ENCODE measurements at places on chromosomes 3 and 15.
A peak's percentile ranks its signal among the peaks of the same experiment; 100 is the strongest.

DNA sequence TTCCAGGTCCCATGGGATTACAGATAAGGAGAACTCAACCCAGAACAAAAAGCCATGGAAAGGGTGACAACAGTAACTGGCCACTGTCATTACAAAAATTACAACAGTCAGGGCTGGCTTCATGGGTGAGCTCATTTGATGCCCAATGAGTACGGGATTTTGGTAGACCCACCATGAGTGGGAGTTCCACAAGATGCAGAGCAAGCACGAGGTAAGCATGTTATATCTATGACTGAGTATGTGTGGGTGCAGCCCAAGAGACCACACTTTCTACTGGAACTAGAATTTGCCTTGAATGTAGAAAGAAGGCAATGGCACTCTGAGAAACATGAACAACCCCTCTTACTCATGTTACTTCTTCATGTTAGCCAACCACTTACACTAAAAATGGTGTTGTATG, 83.3 kb downstream of the IGF2BP2 start:
- no peak for DNase-seq

- DNase-seq: no peak
Measured at GRCh38 chr15:36472672-36473071, 106.8 kb upstream of the CDIN1 start.

- no peak for DNase-seq
Measured at GRCh38 chr15:84079885-84080777, 155.4 kb upstream of the GOLGA6L4 start.

DNA sequence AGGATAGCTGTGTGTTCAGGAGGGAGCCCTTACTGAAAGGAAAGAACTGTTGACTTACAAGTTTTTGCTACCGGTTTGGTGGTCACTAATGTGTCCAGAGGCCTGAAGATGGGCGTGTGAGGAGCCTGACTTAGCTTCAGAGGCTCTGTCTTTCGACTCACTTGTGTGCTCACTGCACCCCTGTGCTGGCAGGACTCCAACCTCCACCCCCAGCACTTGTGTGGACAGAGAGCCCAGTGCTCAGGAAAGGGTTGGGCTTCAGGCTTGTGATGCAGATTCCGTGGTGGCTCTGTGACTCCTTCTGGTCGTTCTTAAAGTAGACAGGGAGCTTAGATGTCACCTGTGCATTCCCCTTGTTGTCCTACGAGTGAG, 100.9 kb downstream of the PGPEP1L start:
- no peak for DNase-seq

DNA sequence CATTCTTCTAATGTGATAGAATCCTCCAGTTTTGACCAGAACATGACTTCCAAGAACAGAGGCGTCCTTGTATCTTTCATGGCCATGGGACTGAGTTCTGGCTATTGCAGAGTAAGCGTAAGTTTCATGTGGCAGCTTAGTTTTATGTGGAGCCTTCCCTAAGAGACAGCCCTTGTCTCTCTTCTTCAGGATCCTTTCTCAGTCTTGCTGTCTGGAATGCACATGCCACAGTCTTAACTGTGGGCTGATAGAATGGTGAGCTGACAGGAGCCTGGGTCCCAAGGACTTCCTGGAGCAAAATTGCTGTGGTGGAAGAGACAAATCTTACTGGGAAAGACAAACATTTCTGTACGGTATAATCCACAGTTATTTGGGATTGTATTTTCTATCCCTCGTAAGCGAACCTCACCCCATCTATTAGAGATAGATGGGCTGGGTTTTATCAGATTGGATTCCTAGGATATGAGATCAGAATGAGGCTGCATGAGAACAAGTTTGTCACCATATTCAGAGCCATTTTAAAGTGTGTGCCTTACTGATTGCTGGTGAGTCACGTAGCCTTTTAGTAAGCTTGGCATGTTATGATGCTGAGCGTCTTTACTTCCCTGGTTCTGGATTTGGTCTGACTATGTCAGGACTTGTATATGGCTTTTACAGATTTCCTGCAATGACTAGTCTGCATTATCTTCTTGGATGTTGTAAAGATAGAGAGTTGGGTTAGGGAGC, 32.8 kb downstream of the CDIN1 start:
- DNase-seq: peak; percentile 65

DNA sequence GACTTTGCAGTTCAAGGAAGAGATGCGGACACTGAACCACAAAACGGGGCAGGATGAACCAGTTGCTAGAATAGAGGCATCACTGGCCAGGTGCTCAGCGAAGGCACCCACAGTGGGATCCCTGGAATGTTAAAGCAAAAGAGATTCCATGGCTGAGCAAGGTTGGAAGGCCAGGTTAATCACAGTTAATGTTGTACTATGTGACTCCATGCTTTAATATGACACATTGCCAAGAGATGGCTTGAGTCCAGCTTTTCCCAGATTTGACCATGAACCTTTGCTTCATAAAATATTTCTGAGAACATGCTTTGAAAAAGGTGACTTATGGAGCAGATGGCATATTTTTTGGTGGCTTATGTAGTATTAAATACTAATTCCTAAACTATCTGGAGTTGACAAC, 76.2 kb upstream of the CMTM7 start:
- DNase-seq: no peak

- peak; percentile 46 for DNase-seq
Measured at GRCh38 chr15:26891448-26892181, 24.8 kb downstream of the GABRA5 start.

DNA sequence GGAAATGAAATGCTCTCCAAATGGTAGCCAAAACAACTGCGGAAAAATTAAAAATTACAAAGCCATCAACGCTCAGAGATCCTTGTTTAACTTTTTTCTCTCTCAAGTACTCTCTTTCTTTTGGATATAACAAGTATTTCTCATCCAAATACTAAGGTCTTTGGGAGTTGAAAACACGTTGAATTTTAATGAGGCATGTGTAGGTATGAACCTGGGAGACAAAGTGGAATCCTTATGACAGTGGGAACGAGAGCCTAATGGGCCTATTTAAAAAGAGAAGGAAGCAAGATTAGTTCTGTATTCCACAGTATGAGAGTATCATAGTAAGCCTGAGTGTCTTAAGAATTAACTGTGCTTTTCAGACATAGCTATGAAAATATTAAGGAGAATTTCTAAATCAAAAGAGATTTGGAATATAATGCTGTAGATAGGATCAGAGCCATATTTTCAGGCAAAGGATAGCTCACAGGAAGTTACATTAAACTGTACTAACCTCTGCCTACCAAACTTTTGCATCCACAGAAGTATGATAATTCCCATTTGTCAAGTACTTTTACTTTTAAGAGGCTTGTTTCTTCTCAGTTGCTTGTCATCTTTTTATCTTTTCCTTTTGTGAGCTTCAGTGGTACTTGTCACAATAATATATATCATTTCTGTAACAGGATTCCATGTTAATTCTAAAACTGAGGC, 759 bp downstream of the CD96 start:
- no peak for DNase-seq

DNA sequence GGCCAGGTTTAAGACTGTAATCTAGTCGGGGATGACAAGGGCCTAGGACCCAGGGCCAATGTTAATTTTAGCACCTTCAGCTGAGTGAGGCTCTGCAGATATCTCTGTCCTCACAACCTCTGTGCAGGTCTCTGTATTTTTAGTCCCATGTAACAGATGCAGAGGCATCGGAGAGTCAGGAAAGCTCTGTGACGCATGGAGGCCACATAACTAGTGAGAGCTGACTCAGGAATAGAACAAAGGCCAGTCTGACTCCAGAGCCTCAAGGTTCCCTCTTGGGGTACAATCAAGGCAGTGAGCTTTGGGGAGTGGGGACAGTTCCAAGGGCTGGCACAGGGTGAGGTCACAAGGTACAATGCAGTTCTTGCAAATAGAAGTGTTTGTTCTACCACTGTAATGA, 31.0 kb downstream of the FSTL1 start:
- no peak for DNase-seq

DNA sequence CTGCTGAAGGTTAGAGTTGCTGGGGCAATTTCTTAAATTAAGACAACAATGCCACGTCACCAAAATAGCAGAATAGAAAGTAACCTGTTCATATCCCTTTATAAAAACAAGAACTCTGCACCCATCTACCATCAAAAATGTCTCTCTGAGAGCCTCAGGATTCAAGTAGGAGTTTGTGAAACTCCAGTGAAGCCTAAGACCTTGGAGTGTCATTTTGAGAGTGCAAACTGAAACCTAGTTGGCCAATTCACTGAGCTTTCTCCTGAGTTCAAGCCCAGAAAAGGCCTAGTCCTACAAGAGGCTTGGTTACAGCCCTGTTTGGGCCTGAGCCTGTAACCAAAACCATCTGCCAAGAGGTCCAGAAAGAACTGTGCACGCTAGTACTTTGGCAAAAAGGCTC, 335.1 kb downstream of the EFHB start:
- DNase-seq: no peak

GRCh38 chr3:126638790-126639189, 16.1 kb downstream of the TXNRD3 start:
- no peak for DNase-seq

GRCh38 chr3:11662392-11662990, 18.8 kb upstream of the VGLL4 start:
- DNase-seq: no peak

DNA sequence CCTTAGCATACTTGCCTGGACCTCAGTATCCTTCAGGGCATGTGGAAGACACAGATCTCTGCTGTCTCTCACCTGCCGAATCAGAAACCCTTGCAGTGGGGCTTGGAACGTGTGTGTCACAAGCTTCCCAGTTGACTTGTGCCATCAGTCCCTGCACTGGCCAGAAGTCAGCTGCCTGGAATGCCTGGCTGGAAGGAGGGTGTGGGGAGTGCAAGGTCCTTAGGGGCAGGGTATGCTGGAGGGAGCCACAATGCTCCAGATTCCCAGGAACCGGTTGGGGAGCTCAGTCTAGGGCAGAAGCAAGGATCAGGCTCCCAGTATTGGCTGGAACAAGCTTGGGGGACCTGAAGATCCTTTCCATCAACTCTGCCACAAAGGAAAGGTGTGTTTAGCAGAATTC, 27.1 kb downstream of the SPSB4 start:
- DNase-seq: no peak

DNA sequence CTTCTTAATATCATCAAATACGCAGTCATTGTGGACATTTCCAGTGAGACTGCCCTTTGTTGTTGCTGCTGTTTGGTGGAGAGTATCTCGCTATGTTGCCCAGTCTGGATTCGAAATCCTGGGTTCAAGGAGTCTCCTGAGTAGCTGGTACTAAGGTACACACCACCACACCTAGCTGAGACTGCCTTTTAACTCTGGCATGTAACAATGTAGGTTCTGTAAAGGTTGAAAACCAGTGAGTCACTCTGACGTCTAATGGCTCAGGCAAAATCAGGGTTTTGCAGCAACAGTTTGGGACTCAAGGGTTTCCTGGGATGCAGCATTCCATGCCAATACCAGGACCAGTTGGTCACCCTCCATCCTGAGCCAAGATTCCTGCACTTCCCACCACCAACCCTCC, 52.2 kb downstream of the AQP9 start:
- DNase-seq: no peak

DNA sequence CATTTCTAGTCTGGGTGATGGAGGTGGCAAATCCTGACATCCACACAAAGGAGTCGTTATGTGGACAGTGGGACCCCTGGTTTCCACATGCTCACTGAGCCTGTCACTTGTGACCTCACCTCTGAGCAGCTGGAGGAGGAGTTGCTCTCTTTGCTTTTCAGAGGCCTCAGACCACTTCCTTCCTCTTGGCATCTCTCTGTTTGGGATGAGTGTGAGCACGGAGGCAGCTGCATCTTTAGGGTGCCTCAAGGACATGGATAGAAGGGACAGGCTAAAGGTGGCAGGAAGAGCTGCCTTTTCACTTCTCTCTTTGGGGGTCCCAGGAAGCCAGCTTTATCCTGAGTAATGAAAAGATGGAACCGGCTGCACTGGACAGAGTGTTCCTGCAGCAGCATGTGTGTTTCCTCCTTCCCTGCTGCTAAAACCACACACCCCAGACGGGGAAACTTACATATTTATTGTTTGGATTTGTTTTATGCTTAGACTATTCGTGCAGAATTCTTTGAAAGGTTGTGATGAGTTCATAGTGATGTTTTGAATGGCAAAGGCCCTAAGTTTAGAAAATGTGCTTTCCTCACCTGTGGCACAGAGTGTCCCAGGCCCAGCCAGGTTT, 31.8 kb downstream of the GPR171 start:
- no peak for DNase-seq

DNA sequence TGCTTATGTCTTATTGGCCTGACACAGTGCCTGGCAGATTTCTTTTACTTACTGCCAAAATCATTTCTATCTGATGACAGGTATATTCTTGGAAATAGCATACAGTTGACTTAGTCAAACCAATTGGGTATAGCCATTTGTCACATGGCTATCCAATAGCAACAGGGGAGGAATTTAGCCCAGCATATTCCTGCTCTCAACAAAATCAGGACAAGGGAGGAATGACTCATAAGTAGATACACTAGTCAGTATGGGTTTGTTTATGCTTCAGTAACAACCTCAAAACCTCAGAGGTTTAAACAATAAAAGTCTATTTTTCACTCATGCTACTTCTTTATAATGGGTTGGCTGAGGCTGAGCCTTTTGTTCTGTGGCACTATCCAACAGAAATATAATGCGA, 38.0 kb upstream of the VILL start:
- no peak for DNase-seq

DNA sequence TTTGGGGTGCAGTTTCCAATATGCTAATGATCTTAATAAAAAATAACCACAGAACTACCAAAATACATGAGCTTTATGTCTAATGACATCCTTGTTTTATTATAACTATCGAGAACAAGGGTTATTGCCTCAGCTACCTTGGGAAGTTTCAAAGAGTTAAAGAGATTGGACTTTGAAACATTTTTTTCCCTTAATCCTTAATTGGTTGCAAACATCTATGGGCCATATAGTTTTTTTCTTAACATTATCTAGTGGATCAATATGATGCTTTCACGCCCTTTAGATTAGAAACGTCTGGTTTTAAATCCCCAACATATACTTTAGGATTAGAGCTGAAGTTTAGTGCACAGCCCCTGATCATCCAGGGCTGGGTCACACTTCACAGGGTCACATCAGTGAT, 219.2 kb upstream of the SGO1 start:
- DNase-seq: no peak

- DNase-seq: no peak
Measured at GRCh38 chr3:100319951-100320350, 14.6 kb upstream of the NIT2 start.

GRCh38 chr3:18609187-18609586, 184.0 kb upstream of the SATB1 start:
- no peak for DNase-seq

- DNase-seq: no peak
Measured at GRCh38 chr15:60095711-60096110, 91.6 kb downstream of the FOXB1 start.

GRCh38 chr3:193744048-193744821, 151.2 kb downstream of the OPA1 start:
- DNase-seq: no peak

DNA sequence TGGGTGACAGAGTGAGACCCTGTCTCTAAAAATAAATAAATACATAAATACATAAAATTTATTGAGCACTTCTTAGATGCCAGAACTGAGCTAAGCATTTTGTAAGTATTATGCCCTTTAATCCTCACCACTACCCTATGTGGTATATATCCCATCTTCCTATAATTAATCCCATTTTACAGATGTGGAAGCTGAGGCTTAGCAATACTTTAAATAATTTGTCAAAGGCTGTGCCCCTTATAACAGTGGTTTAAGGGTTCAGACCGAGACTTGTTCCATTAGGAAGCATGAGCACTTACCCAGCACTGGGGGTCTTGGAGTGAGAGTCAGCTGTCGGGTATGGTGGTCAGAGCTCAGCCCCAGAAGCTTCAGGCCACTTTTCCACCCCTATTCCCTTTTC, 7.5 kb upstream of the CHST14 start:
- no peak for DNase-seq
